D721Med (cell line): ENCODE measurements at places on chromosomes 11 and 22.

GRCh38 chr11:69076129-69076791 is 27.5 kb downstream of the TPCN2 start:
- DNase-seq: no peak

GRCh38 chr11:113554526-113554925 is 79.3 kb upstream of the DRD2 start:
- DNase-seq: no peak

GRCh38 chr11:113077379-113077778 is 116.2 kb downstream of the NCAM1 start:
- DNase-seq: no peak

DNA sequence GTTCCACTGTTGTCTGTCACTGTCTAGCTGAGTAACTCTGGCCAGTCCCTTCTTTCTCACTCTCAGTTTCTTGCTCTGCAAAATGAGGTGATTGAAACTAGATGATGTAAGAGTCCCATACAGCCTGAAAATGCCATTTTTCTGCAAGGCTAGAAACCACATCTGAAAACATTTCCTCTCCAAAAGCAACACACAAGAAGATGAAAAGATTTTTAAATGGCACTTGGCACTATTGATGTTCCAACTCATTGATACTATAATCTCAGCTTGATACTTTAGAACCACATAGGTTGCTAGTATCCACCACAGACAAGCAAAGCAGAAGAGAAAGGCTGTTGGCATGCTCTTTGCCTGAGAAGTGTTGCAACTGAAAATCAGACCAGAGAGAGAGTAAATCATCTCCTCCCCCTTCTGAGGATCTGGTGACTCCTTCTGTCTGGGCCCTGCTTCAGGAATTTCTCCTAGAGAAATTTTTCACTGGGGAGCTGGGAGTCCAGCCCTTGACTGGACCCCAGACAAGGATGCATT is 1217.9 kb downstream of the LRRC4C start:
- DNase-seq: no peak
